Thymus (tissue), 14 donors: ENCODE measurements at places on chromosomes 7 and 10. TPM values are rescaled to one million over a fixed set of nuclear protein-coding genes. Genes with fewer than 3 reads are reported as not detected.
A peak's percentile ranks its signal among the peaks of the same experiment; 100 is the strongest.

Gene SFTPD
- total RNA-seq = 0.47 TPM

- H3K27ac ChIP-seq = no peak overlapping the region
- H3K36me3 ChIP-seq = no peaks in the 10 kb centered on the region
- H3K27me3 ChIP-seq = no peaks in the 10 kb centered on the region
- H3K4me3 ChIP-seq = no peak overlapping the region
- H3K4me1 ChIP-seq = no peaks in the 10 kb centered on the region
These were observed 371.8 kb downstream of the MDFIC start for GRCh38 chr7:115293628-115294240.

DNA sequence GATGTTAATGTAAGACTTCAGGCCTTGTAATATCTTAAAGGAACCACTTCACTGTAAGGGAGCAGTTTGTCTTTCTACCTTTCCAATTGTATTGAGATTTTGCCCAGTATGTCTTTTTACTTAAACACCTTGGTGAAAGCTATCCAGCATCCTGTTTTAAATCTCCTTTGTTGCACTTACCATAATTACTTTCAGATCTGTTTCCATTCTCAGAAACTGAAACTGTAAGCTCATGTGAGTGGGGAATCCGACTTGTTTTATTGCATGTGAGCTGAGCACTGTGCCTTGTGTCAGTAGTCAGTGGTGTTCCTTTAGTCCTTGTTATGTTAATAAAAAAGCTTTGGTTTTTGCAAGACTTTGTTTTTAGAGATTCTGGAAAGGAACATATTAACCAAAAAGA lies 42.2 kb downstream of the BMPR1A start:
- no peaks in the 10 kb centered on the region for H3K36me3 ChIP-seq
- peaks cover 2% of the 10 kb centered on the region for H3K27me3 ChIP-seq
- H3K4me3 ChIP-seq = no peak overlapping the region
- H3K27ac ChIP-seq = no peak overlapping the region
- H3K4me1 ChIP-seq = no peaks in the 10 kb centered on the region

DNA sequence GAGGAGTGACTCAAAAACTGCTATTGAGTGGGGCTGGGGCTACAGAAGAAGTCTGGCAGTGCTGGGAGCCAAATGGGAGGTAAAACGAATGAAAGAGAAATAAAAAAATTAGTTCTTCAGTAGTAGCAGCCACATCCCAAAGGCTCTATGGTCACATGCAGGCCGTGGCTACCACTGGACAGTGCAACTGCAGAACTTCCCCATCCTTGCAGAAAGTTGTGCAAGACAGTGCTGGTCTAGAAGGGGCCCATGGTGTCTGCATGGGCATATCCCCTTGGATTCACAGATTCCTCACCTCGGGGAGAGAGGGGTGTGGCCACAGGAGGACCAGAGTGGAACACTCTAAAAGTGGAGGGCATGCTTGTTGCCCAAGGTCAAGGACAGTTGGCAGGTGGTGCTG lies 47.6 kb downstream of the RPS24 start:
- H3K27me3 ChIP-seq = no peaks in the 10 kb centered on the region
- DNase-seq = no peak
- no peak overlapping the region for H3K4me3 ChIP-seq
- H3K4me1 ChIP-seq = no peaks in the 10 kb centered on the region

DNA sequence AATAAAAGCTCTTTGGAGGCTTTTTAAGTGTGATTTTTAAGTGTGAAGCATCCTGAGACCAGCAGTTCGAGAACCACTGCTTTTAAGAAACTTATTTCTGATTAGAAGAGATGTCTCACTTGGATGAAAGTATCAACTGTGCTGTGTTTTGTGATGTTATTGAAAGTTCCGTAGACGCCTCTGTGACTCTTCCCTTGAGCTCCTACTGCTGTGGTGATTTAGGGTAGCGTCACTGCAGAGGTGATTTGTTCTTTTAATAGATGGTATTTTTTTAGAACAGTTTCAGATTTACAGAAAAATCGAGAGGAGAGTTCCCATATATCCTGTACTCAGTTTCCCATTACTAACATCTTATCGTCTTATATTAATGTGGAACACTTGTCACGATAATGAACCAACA lies 29.5 kb downstream of the FBH1 start:
- no peak overlapping the region for H3K27ac ChIP-seq
- no peak overlapping the region for H3K4me3 ChIP-seq
- H3K27me3 ChIP-seq = no peaks in the 10 kb centered on the region
- H3K36me3 ChIP-seq = peaks cover 85% of the 10 kb centered on the region

- peaks cover 14% of the 10 kb centered on the region for H3K27me3 ChIP-seq
- H3K4me3 ChIP-seq = no peak overlapping the region
- H3K4me1 ChIP-seq = peaks cover 89% of the 10 kb centered on the region
- peak overlapping the region; percentile 88 for H3K27ac ChIP-seq
These were observed 3.5 kb upstream of the ATP6V0E2 start for GRCh38 chr7:149870274-149870673.

Gene KNDC1
- 0.19 TPM for total RNA-seq

Gene CFAP46
- 0.09 TPM for total RNA-seq

Gene DIP2C
- total RNA-seq = 2.2 TPM

DNA sequence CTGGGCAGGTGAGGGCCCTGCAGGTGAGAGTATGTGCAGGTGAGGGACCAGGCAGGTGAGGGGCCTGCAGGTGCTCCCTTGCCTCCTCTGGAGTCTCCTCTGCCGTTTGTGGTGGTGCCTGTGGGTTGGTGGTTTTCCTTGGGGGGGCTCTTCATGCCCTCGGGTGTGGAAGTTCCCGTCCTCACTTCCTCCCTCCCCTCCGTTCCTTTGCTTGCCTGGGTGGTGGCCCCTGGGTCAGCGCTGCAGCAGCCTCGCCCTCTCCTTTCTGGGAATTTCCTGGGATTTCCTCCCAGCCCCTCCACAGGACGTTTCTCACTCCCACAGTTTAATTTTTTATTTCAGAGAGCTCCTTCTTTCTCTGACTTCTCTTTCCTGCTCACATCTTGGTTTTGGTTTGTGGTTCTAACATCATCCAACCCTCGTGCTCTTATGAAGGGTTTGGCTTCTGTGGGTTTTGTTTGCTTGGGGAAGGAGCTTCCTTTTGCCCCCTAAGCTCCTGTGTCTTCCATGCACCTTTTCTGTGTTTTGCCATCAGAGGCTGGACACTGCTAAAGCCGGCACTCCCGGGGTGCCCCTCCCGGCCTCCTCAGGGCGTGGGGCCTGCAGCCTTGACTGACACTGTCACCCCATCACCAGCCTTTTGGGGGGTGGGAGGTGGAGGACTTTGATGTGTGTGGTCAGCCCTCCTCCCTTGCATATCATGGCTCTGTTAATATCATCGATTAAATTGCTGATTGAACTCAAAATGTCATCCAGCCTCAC lies 29.2 kb upstream of the ADGRA1 start:
- H3K27me3 ChIP-seq = no peaks in the 10 kb centered on the region
- H3K4me3 ChIP-seq = no peak overlapping the region
- no peaks in the 10 kb centered on the region for H3K4me1 ChIP-seq
- no peaks in the 10 kb centered on the region for H3K36me3 ChIP-seq

DNA sequence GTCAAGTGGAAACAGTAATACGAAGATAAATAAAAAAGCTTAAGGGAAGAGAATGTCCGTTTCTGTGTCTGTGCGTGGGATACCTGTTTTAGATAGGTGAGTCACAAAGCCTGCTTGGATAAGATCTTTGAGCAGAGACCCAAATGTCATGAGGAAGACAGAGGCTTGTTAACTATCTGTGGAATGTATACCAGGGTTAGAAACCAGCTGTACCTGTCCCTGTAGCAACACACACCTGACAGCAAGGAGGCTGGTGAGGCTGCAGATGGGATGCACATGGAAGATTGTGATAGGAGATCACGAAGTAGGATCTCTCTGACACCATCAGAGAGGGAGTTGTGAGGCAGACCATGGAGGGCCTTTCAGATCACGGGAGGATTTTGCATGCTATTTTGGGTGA lies 105.3 kb downstream of the ARHGAP21 start:
- no peak overlapping the region for H3K4me3 ChIP-seq
- peaks cover 4% of the 10 kb centered on the region for H3K4me1 ChIP-seq
- peak overlapping the region; percentile 7 for H3K27ac ChIP-seq
- no peaks in the 10 kb centered on the region for H3K27me3 ChIP-seq
- no peaks in the 10 kb centered on the region for H3K36me3 ChIP-seq
